ENCODE measurements at places on chromosomes 11 and 22.
A peak's percentile ranks its signal among the peaks of the same experiment; 100 is the strongest.

- DNase-seq = no peak
Observed at GRCh38 chr11:122646549-122647340, 8.8 kb upstream of the UBASH3B start.

GRCh38 chr22:27168681-27169080 is 511.3 kb downstream of the MIAT start:
- DNase-seq = no peak

GRCh38 chr22:46575911-46576555 is 38.6 kb upstream of the CELSR1 start:
- DNase-seq = no peak

GRCh38 chr11:26983645-26984044 is 10.3 kb upstream of the FIBIN start:
- DNase-seq = no peak

- no peak for DNase-seq
Observed at GRCh38 chr11:81026032-81026431, 1585.2 kb upstream of the TENM4 start.

GRCh38 chr11:10728154-10728553 is 22.9 kb upstream of the CTR9 start:
- DNase-seq = no peak

- DNase-seq = no peak
Observed at GRCh38 chr11:65583589-65583988, 7.7 kb downstream of the EHBP1L1 start.

DNA sequence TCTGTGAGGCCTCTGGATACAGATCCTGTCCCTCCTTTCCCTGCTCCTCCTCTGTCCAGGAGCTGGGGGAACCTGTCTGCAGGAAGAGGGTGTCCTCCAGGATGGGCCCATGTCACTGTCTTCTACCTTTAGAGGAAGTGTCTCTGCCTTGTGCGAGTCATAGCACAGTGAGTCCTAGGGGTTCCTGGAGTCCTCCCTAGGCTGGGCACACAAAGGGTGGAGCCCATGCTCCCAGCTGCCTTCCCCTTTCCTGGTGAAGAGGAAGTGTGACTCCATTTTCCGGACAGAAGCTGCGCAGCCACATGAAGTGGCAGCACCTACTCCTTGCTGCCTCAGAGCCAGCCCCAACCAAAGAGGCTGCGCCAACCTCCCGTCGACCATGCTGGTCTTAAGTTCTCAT is 112.2 kb downstream of the CTTN start:
- DNase-seq = no peak

DNA sequence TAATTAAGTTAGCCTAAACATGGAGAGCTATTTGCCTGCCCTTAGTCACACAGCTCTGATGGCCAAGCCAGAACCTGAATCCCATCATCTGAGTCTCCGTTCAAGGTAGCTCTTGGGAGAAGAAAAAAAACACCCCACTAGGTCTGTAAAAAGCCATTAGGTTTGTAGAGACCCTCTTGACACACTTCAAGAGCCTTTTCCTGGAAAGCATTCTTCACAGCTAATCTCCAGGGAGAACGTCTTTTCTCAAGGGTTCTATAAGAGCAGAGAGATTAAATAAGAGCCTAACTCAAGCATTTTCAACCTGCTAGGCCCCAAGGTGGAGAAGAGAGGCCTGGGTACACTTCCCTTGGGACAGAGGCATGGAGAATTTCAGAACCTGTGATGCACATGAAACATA is 61.6 kb upstream of the NAV2 start:
- no peak for DNase-seq

DNA sequence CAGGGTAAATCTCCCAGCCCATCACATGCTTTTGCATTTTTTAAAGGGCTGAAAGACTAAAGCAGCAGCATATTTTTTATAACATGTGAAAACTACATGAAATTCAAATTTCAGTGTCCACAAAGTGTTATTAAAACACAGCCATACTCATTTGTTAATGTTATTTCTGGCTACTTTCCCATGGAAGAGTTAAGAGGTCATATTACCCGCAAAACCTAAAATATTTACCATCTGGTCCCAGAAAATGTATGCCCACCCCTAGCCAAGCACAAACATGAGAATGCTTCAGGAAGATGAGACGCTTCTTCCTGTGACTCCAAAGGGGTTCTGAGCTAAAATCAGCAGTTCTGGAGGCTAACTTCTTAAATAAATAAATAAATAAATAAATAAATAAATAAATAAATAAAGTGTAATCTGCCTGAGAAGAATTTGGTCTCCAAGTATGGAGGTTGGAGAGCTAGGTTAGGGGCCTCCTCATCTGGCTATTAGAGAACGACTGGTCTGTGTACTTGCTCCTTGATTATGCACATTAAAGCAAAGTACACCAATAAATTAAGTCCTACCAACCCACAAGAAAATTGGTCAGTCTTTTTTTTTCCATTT is 9.7 kb downstream of the IMMP1L start:
- DNase-seq = no peak

GRCh38 chr22:42202669-42203068 is 67.8 kb downstream of the TCF20 start:
- no peak for DNase-seq

DNA sequence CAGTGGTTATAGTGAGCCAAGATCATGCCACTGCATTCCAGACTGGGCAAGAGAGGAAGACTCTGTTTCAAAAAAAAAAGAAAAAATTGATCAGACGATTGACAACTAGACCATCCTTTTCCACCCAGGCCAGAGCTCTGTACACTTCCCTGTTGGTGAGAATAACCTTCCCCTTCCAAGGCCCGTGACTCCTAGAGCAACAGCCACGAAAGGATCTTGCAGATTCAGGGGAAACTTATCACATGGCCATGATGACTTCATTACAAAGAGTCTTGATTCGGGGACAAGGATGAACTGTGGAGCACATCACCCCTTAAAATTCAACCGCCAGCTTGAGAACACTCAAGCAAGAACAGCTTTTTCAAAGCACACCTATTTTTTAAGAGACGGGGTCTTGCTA is 10.3 kb downstream of the CD5 start:
- DNase-seq = no peak

- no peak for DNase-seq
Observed at GRCh38 chr11:45303316-45303715, 17.2 kb upstream of the SYT13 start.

DNA sequence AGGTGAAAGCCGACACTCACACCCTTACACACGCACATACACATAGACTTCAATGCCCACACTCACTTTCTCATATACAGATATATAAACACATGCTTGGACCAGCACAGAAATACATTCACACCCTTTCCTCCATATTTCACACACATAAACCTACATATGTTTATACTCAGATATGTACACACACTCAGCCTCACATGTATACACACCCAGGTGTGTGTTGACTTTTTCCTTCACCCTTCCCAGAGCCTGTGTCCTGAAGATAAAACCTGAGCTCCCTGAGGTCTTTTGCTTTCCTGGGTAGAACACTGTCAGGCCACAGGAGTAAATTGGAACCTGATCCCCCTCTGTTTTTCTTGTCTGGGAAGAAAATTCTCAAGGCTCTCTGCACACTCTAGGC is 62.8 kb downstream of the INSC start:
- DNase-seq = no peak

DNA sequence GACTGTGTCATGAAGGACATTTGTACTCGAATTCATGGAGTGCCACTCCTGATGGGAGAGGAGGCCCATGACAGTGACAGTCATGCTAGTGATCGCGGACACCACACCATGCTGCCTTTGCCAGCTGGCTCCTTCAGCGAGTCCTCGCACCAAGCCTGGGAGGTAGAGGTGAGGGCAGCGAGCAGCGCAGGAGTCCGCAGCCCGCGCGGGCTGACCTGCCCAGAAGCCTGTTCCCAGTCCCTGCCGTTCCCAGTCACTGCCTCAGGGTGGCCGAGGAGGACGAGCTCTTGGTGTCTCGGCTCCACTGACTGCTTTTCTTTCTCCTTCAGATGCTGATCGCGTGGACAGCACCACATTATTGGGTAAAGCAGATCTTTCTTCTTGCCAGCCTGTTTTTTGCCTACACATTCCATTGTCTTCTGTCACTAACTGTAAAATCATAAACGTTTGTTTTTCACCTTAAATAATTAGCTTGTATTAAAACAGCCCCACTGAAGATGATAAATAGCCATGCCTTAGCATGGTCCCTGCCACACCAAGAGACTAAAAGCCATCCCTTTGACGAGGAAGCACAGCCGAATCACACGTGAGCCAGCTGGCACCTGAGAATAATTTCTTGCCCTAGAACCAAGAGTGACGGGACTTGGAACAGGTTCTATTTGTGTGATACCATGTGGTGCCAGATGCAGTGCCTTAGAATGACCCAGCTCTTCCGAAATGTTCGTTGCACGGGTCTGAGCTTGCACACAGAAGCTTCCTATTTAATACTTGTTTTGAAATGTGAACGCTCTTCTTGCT is 25.5 kb downstream of the FAM118A start:
- DNase-seq = no peak

DNA sequence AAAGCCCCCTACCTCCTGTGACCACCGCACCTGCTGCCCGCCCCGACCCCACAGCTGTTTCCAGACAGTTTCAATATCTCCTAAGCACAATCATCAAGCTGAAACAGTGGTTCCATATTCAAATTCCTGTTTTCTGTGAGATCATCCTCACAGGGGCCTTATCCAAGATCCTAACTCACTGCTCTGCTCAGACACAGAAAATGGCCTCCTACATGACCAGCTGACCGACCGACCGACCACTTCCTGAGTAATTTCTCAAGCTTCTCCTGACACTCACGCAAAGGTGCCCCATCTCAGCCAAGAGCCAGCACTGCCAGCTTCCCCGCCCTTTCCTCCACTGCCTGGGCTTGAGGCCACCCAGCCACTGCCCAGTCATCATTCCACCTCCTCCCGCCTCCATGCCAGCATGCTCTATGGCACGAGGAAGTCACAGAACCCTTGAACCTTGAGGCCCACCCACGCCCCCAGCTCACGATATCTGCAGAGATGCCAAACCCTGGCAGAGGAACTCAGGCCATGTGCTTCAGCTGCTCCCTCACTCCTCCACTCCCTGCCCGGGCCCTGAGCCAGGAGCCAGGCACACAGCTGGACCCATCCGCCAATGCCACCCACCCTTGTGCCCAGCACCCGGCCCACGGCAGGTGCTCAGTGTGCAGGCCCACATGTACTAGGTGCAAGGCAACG is 14.0 kb downstream of the KIAA0930 start:
- peak; percentile 52 for DNase-seq

GRCh38 chr11:12667646-12668045 is 6.6 kb upstream of the TEAD1 start:
- DNase-seq = no peak

GRCh38 chr11:2251138-2251537 is 19.2 kb downstream of the ASCL2 start:
- no peak for DNase-seq

GRCh38 chr11:78330361-78330760 is 87.3 kb downstream of the GAB2 start:
- DNase-seq = no peak

DNA sequence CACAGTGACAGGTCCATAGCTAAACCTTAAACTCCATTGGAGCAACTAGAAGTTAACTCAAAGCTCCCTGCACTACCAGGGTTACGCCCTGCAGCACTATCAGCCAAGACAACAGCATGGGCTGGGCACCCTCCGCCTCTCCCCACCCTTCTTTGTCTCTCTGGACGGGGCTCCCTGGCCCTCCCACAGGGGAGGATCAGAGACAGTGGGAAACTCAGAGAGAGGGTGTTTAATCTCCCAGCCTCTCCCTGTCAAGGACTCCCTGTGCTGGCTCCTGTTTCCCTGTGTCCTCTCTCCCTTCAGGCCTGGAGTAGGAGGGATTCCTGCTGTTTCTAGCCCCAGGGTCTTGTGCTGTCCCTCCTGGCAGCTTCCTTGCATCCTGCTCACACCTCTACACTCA is 56.9 kb upstream of the CSNK2A3 start:
- DNase-seq = no peak

DNA sequence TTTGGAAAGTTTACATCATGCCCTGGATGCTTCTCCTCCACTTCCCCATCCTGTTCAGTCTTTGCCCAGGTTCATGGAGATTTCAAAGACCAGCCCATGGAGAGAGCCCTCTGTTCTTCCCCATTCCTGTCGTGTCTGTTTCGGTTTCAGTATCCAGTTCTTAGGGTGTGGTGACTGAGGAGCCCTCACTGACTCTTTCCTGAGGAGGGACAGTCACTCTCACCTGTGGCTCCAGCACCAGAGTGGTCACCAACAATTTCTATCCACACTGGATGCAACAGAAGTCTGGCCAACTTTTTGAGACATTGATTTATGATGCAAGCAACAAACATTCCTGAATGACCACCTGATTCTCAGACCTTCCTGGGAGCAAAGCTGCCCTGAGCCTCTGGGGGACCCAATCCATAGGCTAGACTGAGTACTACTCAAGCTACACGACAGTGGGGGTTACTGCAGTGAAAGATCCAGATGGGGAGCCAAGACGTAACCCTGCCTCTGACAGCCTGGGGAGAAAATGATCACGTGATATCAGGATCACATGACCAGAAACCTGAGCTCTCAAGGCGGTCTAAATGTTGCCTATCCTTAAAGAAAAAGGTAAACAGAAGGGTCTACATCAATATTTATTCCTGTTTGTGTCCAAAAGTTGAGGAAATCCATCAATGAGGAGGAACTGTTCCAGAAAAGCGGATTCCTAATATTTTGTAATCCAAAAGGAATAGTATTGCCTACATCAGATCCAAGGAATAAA is 76.2 kb upstream of the VPREB1 start:
- no peak for DNase-seq

DNA sequence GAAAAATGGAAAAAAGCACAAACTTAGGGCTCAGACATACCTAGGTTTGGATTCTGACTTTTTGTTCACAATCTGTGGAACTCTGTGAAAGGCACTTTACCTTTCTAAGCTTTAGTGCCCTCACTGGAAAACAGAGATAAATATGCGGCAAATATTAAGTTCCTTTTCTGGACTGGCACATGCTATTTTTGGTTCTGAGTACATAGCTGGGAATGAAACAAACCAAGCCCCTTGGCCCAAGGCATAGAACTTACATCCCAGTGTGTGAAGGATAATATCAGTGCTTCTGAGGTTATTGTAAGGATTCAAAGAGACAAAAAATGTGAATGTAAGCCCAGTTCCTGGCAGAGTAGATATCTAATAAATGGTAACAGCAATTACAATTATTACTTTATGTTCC is 227.5 kb downstream of the ADAMTS15 start:
- no peak for DNase-seq

DNA sequence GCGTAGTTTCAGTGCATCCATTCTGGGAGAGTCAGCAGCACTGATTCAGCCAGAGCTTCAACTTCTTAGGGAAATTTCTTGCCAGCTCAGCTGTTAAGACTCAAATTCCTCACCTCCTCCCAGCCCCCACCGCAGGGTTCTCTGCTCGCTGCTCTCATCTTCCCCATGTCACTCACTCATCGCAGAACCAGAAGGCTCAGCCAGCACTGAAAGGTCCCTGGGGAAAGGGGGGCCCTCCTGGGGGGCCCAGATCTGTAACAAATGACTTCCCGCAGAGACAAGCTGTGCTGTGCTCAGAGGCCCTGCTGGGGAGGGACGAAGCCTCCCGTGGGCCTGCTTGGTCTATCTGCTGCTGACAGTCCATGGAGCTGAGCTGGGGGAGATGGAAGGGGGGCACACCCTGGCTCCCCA is 220.6 kb downstream of the NTM start:
- DNase-seq = no peak

Data from Peyer's patch (tissue), 4 donors.